ENCODE measurements at places on chromosomes 11 and 22.

DNA sequence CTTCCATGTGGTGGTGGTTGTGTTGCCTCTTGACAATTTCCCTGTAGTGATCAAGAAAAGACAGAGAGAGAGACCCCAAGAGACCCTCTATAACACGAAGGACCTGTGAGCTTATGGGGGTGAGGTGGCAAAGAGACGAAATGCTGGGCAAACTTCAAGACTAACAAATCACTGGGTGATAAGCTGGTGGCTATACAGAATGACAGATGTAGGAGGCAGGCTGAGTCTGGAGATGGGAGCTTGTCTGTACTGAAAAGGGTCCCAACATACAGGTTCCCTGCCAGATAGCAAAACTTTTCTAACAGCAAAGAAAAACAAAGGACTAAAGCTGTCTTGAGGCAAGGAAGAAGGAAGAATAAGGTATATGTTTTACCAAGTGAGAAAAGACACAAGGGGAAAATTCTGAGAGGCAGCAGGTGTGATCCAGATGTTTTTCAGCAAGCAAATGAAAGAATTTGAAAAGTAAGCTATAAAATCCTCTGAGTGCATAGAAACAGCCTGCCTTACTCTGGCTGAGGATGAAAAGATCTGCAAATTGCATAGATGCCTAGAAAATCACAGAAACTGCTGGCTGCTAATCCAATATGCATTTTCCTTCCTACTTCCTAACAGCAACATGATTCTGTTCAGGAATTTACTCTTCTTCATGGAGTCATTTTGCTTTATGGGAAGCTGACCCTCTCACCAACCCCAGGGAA is 21.9 kb upstream of the LYVE1 start:
- DNase-seq: no peak

- no peak for DNase-seq
Observed at GRCh38 chr11:64802370-64803157, 450 bp downstream of the MAP4K2 start.

GRCh38 chr11:19267567-19267966 is 26.8 kb upstream of the E2F8 start:
- no peak for DNase-seq

GRCh38 chr11:130037058-130037457 is 32.6 kb upstream of the APLP2 start:
- no peak for DNase-seq

DNA sequence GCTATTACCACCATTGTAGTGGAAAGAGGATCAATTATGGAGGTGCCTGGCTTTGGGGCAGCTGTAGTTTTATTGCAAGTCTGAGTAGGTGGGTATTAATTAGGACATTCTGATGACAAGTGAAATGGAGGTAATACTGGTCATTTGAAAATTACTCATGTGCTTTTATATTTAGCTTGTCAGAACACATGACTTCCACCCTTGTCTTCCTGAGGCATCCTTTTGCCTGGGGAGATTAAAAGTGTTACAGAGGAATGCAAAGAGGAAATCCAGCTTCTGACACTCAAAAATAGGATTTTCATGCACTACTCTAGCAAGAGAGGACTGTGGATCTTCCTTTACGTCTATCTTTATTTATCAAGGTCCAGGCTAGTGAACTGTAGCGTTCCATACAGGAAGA is 44.7 kb upstream of the CAPRIN1 start:
- DNase-seq: no peak

DNA sequence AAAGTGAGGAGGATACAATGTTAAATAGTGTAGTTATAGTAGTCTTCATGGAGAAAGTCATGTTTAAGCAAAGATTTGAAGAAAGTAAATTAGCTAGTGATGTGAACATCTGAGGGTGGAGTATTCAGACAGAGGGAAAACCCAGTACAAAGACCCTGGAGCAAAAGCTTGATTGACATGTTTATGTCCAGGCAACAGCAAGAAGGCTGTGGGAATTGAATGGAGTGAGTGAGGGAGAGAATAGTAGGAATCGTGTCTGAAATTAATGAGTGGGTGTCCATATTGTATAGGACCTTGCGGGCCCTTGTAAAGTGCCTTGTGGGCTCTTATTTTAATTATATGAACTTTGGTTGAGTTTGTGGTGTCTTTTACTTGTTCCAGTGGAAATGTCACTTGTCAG is 424.1 kb upstream of the KIRREL3 start:
- DNase-seq: no peak

DNA sequence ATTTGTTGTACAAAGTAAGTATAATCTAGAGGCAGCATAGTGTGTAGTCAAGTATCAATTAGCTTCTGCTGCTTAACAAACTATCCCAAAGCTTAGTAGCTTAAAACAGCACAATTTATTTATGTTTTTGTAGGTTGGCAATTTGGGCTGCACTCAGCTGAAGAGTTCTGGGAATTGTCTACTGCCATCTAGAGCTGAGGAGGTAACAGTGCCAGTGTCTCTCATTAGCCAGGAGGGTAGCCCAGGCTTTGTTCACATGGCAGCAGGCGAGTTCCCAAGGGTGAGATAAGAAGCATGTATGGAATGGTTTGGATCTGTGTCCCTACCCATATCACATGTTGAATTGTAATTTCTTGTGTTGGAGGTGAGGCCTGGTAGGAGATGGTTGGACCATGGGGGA is 45.8 kb upstream of the SLN start:
- no peak for DNase-seq

DNA sequence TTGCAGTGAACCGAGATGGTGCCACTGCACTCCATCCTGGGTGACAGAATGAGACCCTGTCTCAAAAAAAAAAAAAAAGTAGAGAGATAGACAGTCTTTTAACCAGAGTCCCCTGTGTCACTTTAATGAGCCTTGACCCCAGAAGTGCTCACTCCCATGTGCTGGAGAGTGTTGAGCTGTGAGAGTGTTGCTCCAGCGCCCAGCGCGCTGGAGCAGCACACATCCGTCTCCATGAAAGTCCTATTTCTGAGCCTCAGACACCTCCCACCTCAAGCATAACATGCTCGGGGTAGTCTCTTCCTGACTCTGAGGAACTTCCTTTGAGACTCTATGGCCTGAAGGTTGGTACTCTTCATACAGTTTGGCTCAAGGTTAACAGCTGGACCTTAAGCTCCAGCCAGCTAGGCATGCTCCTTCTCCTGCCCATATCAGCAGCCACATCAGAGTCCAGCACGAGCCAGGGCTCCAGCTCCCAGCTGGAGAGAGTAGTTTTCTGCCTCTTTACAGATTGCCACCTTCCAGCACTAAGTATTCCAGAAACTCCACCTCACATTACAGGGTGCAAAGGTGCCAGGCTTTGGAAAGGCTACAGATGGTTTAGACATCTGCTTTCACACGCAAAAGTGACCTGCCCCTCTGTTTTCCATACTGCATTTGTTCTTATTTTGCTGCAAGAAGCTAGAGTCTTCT is 29.4 kb upstream of the UBASH3B start:
- no peak for DNase-seq

DNA sequence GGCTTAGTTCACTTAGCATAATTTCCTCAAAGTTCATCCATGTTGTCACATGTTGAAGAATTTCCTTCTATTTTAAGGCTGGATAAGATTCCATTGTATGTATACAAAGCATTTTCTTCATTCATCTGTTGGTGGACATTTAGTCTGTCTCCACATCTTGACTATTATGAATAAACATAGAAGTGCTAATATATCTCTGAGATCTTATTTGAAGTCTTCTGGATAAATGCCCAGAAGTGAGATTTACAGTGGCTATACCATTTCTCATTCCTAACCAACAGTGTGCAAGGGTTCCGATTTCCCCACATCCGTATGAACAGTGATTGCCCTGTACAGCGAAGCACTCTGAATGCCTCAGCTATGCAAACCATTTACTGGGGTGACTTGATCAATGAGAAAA is 6.6 kb upstream of the ZFTA start:
- no peak for DNase-seq

- DNase-seq: no peak
Observed at GRCh38 chr22:49062802-49063544, 764.7 kb downstream of the BRD1 start.
